Hematopoietic multipotent progenitor cell treated with erythropoietin and hydrocortisone succinate and interleukin-3 and kit ligand, for 17 days (in vitro differentiated cells): ENCODE measurements at places on chromosomes 3 and 15.

GRCh38 chr15:76363251-76363650, 26.7 kb downstream of the ISL2 start:
- no peak for DNase-seq

DNA sequence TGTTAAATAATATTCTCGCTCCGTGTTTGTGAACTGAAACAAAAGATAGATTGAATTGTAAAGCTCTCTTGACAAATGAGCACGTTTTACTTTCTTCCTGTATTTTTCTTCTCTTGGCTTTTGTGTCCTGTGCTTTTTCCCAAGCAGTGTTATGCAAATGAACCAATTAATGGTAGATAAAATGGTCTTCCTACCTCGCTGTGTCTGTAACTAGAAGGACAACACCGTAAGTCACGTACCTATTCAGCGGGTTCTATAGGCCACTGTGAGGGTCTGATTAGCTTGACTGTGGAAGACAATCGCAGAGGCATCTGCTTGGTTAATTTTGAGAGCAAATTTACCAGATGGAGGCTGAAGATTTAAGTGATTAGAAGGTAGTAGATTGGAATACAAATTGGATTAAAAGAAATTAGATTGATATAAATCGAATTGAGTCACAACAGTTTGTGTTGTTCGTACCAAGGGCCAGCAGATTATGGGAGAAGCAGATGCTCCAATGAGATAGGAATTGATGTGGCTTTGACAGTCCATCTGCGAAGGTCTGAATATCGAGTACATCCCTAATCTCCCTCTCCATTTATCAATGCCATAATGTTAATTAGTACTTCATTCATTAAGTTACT, 40.2 kb downstream of the ROBO2 start:
- DNase-seq, result no peak

GRCh38 chr15:70558406-70559264, 204.7 kb downstream of the UACA start:
- DNase-seq, result no peak

- DNase-seq, result no peak
Measured at GRCh38 chr15:69790632-69791031, 307.1 kb downstream of the TLE3 start.

DNA sequence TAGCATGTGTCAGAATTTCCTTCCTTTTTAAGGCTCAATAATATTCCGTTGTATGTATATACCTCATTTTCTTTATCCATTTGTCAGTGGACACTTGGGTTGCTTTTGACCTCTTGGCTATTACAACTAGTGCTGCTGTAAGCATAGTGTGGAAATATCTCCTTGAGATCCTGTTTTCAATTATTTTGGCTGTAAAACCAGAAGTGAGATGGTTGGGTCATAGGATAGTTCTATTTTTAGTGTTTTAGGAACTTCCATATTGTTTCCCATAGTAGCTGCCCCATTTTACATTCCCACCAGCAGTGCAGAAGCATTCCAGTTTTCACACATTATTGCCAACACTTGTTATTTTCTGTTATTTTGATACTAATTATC, 70.4 kb upstream of the C15orf39 start:
- no peak for DNase-seq
